H1 (cell line): ENCODE measurements at places on chromosomes 2 and 18.

DNA sequence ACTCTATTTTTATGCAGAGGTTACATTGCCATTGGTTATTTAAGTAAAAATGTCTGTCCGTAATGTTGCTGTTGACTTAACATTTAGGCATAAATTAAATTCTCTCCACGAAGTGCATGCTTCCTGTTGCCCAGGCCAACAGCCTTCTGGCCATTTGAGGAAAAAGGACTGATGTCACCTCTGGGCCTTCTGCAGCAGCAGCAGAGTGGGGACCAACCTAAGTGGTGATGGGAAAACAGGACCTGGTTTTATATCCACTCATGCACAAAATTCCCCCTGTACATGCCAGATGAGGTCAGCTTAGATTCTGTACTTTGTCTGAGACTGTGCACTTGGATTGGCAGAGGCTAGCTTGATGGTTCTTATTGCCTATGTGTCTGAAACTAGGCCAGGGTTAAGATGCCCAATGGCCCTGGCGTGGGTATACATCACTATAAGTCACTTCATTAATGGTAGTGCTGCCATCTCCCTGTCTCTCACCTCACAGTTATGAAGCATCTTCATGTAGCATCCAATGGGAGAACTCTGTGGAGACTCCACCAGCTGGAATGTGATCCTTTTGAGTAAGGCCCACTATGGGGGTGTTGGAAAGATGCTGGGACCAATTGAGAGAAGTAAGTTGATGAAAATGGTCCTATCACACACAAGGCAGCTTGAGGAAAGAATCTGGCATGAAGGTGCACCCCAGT lies 4.4 kb downstream of the ARHGAP25 start:
- DNase-seq = no peak
- H3K27me3 ChIP-seq = no peaks in the 10 kb centered on the region
- no peak overlapping the region for H3K4me3 ChIP-seq
- no peak overlapping the region for H3K27ac ChIP-seq
- H3K4me1 ChIP-seq = no peaks in the 10 kb centered on the region

DNA sequence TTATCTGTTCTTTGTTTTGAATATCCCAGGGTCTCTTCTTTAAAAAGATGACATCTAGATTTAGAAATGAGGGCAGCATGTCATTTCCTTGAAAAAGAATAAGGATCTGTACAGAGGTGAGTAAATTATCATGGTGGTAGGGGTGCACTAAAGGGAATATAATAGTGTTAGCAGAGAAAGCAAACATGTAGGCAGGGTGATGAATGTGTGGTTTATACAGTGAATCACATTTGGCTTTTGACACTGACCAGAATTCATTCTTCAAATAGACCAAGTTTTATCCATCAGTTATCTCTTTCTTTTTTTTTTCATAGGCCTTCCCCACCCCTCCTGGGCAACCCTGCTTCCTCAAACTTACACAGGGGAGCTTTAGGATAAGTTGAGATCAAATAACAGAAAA lies 184.5 kb upstream of the LRP1B start:
- H3K4me3 ChIP-seq = no peak overlapping the region
- H3K27me3 ChIP-seq = no peaks in the 10 kb centered on the region
- H3K27ac ChIP-seq = no peak overlapping the region
- no peaks in the 10 kb centered on the region for H3K36me3 ChIP-seq
- no peak for DNase-seq

- no peak overlapping the region for H3K27ac ChIP-seq
- no peak overlapping the region for H3K4me3 ChIP-seq
- DNase-seq = peak; percentile 40
- peaks cover 14% of the 10 kb centered on the region for H3K4me1 ChIP-seq
- H3K27me3 ChIP-seq = no peaks in the 10 kb centered on the region
Observed at GRCh38 chr2:232540441-232541041, 1.0 kb downstream of the CHRNG start.

- no peaks in the 10 kb centered on the region for H3K4me1 ChIP-seq
- no peak for DNase-seq
- H3K27me3 ChIP-seq = no peaks in the 10 kb centered on the region
- H3K36me3 ChIP-seq = no peaks in the 10 kb centered on the region
- no peak overlapping the region for H3K4me3 ChIP-seq
Observed at GRCh38 chr2:192165842-192166241, 28.9 kb downstream of the TMEFF2 start.

DNA sequence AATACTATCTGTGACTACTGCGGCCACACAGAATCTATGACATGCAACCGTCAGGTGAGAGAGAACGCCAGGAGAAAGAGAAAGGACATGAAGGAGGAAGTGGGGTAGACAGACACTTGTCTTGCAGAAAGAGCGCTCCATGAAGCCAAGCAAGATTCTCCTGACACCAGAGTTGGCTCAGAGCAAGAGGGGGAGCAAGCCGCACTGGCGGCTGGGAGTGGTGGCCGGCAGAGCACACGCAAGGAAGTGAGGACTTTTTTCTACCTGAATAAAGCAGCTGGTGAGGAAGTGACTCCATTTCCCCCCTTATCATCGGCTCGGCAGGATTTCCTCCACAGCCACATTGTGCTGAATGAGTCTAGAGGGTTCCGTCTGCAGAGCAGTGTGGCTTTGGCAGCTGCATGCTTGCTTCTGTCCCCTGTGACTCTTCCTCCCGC lies 181.6 kb downstream of the BCL2 start:
- no peaks in the 10 kb centered on the region for H3K36me3 ChIP-seq
- peak overlapping the region; percentile 41 for H3K27ac ChIP-seq
- no peak for DNase-seq
- H3K4me3 ChIP-seq = no peak overlapping the region

DNA sequence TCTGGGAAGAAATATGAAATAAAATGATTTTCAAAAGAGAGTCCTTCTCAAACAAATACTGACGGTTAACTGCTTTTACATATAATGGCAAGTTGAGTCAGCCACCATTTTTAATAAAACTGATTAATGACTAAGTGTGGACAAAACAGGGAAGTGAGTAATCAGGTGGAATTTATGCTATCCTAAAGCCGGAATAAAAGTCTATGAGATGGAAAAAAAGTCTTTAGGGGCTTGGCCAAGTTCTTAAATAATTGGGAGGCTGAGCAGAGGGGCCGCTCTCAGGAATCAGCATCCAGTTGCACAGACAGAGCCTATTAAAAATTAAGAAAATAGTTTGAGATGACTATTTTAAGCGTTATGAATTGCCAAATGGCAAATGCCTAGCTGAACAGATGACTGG lies 58.6 kb upstream of the AFF3 start:
- DNase-seq = no peak
- no peak overlapping the region for H3K4me3 ChIP-seq
- H3K4me1 ChIP-seq = peaks cover 9% of the 10 kb centered on the region; the same call in 1 of the 2 replicates

DNA sequence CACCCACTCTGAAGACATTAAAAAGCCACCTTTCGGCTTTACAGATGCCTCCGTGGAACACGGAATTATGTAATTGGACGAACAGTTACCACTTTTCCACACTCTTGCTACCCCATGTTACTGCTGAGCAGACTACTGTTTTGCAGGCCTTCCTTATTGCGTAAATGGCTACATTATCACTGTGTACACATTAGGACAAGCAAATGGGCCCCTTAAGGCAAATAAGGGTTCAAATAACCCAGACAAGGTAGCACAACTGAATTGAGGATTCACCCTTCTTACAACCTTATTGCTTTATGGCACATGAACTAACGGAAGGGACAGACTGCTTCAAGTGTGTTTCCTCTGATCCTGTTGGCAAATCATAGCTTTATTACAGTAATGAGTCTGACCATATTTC lies 832.2 kb upstream of the FANCL start:
- no peak overlapping the region for H3K4me3 ChIP-seq
- DNase-seq = no peak
- H3K27ac ChIP-seq = no peak overlapping the region

GRCh38 chr2:70133491-70134322 lies 46.4 kb downstream of the PCBP1 start:
- H3K4me1 ChIP-seq = peaks cover 2% of the 10 kb centered on the region; the same call in 1 of the 2 replicates
- no peaks in the 10 kb centered on the region for H3K27me3 ChIP-seq
- no peak for DNase-seq
- H3K36me3 ChIP-seq = no peaks in the 10 kb centered on the region

GRCh38 chr2:38685116-38685735 lies 19.3 kb downstream of the GALM start:
- no peak overlapping the region for H3K4me3 ChIP-seq
- no peak overlapping the region for H3K27ac ChIP-seq
- no peaks in the 10 kb centered on the region for H3K27me3 ChIP-seq
- no peaks in the 10 kb centered on the region for H3K4me1 ChIP-seq
- no peak for DNase-seq

DNA sequence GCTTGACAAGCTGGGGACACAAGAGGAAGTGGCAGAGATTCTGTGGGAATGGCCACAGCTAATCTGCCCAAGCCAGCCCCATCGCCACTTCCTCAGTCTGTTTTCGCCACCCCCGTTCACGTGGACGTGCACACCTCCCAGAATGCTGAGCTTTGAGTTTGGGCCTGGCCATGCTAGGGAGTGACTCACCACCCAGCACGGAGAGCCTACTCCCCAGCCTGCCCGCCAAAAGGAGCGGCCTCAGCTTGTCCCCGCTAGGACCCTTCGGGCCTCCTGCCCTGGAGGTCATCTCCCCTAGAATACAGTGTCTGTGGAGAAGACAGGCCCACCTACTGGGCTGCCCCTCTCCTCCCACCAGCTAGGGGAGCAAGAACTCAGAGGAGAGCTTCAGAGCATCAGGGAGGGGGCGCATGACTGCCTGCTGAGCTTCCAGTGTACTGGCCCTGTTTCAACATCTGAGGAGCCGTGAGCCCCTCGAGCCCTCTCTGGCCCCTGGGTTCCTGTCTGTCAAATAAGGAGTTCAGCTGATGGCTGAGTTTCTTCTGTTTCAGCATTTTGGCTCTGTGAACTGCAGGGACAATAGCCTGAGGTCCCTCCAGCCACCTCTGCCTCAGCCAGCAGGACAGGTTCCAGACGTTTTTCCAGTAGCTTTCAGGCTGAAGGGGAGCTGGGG lies 5.1 kb downstream of the SLC35F6 start:
- H3K4me3 ChIP-seq = no peak overlapping the region
- no peaks in the 10 kb centered on the region for H3K27me3 ChIP-seq
- no peak overlapping the region for H3K27ac ChIP-seq
- no peak for DNase-seq
- H3K4me1 ChIP-seq = peaks cover 6% of the 10 kb centered on the region
- H3K36me3 ChIP-seq = no peaks in the 10 kb centered on the region

DNA sequence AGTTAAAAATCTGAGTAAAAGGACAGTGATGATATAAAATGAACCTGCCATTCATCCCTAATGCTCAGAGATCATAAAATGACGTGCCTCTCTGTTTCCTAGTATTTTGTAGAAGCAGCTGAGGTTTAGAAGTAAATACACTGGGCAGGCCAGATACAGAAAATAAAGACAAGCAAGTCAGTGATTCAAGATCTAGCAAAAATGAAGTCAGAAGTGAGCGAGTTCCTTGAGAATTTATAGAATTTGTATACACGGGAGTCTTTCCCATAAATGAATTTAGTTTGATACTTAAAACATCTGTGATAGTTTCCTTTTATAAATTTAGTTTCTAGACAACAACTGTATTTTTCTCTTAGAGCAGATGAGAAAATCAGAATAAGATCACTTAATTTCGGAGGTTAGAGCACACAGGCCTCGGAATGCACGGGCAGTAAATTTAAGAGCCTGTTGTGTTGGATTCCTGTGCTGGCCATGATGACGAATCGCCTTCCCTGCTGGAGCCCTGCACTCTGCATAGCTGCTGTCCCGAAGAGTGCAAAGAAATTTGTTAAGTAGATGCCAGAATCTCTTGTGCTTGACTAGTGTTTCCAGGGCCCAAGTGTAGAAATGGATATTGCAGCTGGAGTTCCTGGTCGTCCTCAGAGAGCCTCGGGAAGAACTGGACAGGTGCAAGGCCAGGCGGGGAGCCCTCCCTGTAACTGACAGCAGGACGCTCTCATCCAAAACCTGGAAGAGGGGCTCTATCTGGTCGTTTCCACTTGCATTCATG lies 83.7 kb upstream of the RBM44 start:
- no peak overlapping the region for H3K4me3 ChIP-seq
- no peak overlapping the region for H3K27ac ChIP-seq
- no peaks in the 10 kb centered on the region for H3K36me3 ChIP-seq
- peaks cover 14% of the 10 kb centered on the region for H3K4me1 ChIP-seq
- no peak for DNase-seq
